SHP77 treated with DMSO at 0.1 percent for 48 hours (cell line): ENCODE measurements at places on chromosomes 12 and 14.

DNA sequence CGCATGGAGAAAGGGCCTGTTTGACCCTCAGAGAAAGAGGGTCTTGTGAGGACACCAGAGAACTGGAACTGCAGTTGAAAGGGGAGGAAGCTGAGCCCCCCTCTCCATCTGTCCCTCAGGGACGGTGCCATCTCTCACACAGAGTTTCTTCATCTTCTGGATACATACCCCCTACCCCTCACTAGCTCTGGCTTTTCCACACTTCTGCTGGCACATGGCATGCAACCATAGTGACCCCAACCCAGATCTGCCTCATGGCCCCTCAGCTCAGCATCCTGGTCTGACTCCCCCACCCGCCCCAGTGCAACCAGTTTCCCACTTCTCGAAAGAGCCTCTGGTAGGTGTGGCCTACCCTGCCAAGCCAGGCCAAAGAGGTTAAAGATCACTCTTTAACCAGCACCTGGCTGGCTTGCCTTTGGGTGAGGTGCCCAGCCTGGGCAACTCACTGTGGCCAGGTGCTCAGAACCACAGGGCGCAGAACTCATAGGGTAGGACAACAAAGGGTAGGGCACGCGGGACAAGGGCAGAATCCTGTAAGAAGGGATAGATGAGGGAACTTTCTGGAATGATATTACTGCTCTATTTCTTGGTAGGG is 25.8 kb downstream of the GALNT16 start:
- no peak for DNase-seq

GRCh38 chr12:103955811-103956508 is 9.7 kb upstream of the TDG start:
- no peak for DNase-seq

DNA sequence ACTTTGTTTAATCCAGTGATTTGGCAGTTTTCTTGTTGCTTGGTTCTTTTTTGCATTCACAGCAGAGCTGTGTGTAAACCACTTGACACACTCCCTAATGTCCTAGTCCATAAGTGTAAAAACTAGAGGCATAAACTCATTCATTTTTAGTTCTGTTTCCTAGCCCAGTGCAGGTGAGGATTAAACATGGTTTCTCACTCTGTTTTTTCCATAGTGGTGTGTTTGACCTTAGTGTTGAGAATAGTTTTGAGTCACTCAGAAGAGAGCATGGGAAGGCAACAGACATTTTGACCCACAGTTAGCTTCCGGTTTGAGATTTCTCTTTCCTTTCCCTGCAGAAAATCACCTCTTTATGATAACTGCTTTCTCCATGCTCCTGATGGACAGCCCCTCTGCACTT is 24.2 kb upstream of the GALNT16 start:
- no peak for DNase-seq

DNA sequence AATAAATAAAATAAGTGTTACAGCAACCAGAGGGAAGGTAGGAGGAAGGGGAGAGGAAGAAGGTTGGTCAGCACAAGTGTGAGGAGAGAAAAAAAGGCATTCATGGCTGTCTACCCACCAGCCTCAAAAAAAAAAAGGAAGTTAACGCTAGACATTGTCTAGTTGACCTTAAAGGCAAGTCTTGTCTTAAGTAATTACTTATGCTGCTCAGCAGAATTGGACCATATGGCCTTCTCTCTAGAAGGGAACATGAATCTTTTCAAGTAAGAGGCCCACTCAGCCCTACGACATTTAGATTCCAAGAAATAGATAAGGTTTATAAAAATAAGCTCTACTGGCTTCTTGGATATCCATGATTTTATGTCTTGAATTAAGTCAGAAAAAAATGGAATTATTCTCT is 172.7 kb downstream of the ETNK1 start:
- no peak for DNase-seq

DNA sequence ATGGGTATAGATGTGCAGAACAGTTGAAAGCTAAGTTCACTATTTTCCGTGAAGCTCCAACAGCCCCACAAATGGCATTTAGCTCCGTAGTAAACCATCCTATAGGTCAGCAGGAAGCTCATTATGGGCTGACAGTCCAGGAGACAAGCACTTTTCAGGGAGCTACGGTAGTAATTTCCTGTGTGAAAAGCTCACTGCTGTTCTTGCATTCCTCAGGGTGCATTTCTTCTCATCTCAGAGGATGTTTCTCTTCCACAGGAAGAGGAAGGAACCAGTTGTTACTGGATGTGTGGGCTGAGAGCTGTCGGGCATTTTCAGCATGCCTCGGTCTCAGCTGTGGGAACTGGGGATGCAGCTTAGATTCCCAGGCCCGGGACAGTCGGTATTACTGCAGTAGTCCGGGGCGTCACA is 72.8 kb downstream of the GALNT4 start:
- no peak for DNase-seq

DNA sequence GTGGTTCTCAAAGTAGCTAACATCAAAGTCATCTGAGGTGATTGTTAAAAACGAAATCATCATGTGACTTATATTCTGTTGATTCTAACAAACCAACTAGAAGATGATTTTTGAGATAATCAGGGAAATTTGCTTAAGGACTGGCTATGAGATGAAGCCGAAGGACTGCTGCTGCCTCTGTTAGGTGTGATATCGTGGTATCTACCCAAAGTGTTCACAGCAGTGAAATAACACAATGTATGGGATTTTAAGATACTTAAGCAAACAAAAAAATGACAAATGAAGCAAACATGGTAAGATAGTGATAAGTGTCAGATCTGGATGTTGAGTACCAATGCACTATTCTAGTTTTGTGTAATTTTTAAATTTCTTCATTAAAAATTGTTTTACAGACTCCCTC is 59.1 kb downstream of the GXYLT1 start:
- DNase-seq, result no peak

GRCh38 chr14:76500011-76500410 is 124.1 kb downstream of the ESRRB start:
- DNase-seq, result no peak

GRCh38 chr14:22800346-22800745 is 14.9 kb downstream of the SLC7A7 start:
- no peak for DNase-seq

- DNase-seq, result no peak
Measured at GRCh38 chr14:29282169-29282568, 515.6 kb downstream of the FOXG1 start.

GRCh38 chr12:132427174-132427768 is 62.7 kb upstream of the FBRSL1 start:
- peak; percentile 15 for DNase-seq

DNA sequence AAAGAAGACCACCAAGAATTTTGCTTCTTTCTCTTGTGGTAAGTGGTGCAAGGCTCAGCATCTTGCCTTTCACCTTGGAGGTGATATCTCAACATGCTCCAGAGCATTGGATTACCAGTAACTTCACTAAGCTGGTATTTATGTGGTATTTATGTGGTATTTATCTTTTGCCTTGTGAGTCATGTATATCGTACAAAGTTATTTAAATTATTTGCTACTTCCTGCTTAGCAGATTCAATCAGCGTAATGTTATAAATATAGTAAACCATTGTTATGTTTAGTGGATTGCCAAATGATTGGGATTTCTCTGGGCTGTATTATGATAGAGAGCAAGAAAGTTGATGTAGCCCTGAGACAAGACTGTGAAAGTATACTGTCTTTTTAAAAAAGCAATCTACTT is 366.4 kb downstream of the IPO8 start:
- no peak for DNase-seq

DNA sequence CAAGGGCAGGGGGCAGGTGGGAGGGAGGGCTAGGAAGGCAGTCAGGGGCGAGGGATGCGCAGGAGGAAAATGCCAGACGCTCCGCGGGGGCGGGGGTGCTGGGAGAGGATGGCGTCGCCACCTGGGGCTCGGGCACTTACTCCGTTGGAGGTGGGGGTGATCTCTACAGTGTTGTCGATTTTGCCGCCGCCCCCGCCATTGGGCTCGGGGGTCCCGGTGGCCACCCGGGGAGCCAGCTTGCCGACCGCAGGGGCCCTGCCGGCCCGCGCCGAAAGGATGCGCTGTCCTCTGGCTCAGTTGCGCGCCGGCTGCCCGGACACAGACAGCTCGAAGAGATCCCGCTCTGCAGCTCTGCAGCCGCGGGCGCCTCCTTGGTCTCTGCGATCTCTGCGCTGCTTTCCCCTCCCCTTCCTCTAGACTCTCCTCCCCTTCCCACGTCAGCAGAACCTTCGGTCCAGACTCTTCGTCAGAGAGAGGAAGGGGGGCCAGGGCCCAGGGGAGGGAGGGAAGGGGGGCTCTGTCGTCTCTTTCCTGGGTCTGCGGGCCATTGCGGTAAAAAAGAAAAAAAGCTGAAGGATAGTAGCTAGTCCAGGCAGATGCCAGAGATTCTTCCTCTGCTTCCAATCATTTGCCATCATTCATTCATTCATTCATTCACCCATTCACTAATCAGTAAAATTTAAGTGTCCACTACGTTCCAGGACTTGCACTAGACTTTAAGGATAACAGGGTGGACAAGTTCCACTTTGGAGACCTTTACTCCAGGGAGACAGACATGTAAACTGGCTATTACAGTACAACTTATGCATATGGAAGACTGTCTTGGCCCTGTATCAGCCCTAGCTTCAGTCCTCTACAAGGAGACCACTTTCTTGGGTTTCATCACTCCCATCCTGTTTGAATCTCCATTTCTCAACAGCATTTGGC is at the start of gene SLC22A17:
Gene SLC22A17 (minus strand): TSS at position 382 of the 927 bp plus-strand sequence.
- DNase-seq, result no peak

DNA sequence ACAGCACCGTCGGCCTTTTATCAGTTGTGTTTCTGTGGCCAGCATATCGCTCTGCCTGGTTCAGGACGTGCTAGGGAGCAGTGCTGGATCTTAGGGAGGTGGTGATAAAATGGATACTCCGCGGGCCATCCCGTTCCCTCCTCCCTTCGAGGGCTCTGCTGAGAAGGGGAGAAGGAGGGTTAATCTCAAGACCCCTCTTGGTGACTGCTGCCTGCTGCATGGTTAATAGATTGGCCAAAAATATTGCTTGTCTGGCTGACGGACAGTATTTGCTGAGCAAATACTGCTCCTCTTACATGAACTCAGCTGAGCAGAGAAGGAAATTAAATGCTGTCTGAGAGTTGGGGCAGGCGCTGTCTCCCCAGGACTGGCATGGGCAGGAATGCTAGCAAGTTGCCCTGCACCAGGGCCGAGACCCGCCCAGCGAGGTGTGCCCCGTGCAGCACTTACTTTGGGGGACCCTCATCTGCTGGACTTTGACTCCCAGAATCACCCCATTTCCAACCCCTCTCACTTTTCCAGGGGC is 1.2 kb downstream of the FBRSL1 start:
- no peak for DNase-seq

DNA sequence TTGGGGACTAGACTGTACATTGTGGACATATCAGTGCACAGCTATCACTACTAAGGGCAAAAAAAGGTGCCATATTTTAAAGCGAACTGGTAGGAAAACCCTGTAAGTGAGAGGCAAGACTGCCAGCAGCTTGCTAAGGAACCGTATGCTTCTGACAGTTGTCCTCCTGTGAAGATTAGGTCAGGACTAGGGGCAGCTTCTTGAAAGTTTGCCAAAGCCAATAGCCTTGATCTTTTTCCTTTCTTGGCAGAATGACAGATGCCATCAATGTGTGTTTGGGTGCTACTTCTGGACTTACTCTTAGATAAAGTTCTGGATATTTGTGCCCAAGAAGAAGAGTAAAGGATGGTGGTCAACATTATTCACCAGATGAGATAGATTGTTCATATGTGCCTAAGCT is 7.4 kb downstream of the DAAM1 start:
- no peak for DNase-seq

DNA sequence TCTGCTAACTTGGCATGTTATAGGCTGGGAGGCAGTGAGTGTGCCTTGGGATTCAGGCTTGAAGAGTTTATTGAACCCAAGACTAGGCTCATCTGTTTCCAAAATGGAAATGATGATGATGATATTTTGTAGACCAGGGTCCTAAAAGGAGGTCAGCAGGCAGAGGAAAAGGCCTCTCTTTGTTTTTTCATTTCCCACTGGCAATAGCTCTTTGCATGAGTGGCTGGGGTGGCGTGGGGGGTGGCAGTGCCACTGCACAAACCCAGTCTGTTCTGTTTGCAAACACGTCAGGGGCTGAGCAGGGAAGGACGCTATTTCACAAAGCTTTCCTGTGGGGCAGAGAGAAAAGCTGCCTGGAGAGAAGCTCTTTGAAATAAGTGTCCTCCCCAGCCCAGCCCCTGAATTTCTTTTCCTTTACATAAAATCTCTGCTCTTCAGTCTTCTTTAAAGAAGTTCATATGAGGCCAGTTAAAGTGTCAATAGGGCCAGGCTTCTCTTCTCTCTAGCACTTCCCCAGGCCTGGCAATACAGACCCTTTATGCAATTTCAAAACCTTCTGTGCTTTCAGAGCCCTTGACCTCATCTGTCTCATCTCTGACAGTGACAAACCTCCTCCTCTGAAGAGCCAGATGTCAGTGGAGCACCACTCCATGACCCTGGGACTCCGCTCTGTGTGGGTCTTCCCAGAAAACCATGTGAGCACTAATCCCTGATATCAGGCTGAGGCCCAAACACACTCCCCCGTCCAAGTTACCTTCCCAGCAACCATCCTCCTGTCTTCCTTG is 72.8 kb downstream of the ZNF664 start:
- no peak for DNase-seq

- no peak for DNase-seq
Measured at GRCh38 chr14:33774723-33775470, 176.0 kb downstream of the EGLN3 start.

DNA sequence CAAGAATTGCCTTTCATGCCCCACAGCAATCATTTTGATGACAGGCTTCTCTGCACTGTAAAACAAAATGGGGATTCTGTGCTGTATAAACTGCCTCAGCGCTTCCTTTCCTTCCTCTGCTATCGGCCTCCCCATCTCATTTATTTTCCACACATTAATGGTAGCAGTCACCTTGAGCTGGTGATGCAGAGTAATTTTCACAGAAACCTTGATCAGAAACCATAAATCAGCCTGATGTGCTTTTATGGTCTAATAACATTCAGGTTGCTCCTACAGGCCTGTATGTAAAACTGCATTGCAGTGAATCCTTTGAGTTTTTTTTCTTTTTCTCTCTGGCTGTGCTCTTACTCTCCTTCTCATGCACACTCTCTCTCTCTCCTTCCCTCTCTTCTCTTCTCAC is 578.4 kb upstream of the STXBP6 start:
- DNase-seq, result no peak

GRCh38 chr14:96706893-96707292 is 90.3 kb upstream of the VRK1 start:
- DNase-seq, result no peak

DNA sequence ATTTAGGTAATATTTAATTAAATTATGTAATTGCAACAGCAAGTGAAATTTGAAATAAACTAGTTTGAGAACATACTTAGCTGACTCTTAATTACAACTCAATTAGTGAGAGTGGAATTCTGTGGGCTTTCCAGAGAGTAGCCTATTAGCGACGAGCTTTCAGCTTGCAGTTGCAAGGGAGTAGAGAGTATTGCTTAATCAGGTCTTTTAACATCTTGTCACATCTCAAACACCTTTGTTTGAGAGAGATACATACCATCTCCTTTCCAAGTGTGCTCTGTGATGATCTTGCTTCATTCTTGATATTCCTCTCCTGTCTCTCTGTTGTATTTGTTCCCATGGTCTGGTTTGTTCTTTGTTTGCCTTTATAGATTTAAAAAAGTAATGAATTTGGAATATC is 7.7 kb downstream of the PPP4R4 start:
- DNase-seq, result no peak

- no peak for DNase-seq
Measured at GRCh38 chr12:111339321-111339938, 29.5 kb downstream of the PHETA1 start.
